Sciatic nerve (tissue), 2 donors: ENCODE measurements at places on chromosomes 12 and 14. TPM values are rescaled to one million over a fixed set of nuclear protein-coding genes. Genes with fewer than 3 reads are reported as not detected.

Gene BBOF1
- total RNA-seq: 8.6 TPM

DNA sequence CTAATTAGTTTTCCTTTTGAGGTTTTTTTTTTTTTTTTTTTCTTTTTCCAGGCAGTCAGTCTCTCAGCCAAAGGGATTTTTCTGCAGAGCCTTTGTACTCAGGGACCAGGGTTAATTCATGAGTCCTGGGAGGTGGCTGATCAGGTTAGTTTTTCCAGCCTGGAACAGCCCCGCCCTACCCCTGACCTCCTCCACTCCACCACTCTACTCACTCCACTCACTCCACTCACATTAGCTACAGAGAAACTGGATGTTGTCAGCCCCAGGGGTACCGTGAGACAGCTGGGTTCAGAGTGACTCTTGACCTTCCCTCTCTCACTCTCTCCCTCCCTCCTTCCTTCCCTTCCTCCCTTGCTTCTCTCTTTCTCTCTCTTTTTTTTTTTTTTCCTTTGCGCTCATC, 161.0 kb downstream of the CRADD start:
- no peak for DNase-seq

GRCh38 chr12:10726945-10727344, 3.8 kb upstream of the YBX3 start:
- no peak for DNase-seq

DNA sequence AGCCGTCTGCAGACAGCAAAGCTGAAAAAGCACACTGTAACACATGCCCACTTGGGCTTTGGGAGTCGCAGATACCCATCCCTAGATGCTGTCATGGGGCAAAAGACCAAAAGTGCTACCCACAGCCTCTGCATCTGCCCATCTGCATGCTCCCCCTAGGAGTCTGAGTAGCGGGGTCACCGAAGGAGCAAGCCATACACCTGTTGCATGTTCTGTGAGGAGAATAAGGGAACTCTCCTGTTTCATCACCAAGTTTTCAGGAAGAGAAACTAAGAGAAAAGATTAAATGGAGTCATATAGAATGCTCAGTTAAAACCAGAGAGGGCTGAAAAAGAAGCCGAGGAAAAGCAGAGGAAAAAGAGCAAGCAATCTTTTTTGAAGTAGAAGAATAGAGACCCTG, 13.7 kb upstream of the ST8SIA1 start:
- no peak for DNase-seq
